T follicular helper cell (primary cell): ENCODE measurements at places on chromosomes 12 and 14.

DNA sequence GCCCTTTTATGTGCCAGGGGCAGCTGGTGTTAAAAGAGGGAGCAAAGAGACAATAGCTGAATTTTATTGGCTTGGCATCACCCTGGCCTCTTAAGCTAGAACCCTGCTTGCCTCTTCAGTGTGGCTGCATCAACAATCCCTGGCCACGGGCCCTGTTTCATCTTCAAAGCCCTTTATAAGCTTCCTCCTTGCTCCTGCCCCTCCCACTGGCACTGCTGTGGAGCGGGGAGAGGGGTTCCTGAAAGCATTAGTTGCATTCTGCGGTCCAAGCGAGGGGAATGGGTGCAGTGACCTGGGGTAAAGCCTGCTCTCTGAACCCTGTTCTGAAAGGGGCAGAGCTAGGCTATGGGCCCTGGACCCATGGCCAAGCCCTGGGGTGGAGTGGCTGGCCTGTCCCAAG is 220 bp upstream of the KRT83 start:
- DNase-seq, result no peak

DNA sequence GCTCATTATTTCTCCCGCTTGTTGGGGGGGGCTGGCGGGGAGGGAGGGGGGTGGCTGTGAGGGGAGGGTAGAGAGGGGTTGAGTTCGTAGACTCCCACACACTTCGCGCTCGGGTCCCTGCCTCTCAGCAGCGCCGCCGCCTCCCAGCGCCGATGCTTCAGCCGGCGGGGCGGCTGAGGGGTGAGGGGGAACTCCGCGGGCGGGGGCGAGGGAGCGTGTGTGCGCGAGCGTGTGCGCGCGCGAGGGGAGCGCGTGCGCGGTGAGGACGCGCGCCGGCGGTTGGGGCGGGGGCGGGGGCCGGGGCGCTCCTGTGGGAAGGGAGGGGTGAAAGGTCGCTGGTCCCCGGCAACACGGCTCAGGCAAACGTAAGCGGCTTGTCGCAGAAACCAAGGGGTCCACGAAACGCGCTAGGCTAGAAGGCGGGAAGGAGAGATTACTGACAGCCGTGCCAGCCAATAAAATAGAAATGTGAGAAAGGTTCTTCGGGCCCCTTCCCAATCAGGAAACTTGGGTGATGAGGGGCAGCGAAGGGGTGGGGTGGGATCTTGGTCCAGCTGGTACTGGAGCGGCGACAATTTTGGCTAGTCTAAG is 343 bp upstream of the NOVA1 start:
- no peak for DNase-seq

GRCh38 chr12:62922539-62922938 is 12.4 kb downstream of the PPM1H start:
- no peak for DNase-seq

DNA sequence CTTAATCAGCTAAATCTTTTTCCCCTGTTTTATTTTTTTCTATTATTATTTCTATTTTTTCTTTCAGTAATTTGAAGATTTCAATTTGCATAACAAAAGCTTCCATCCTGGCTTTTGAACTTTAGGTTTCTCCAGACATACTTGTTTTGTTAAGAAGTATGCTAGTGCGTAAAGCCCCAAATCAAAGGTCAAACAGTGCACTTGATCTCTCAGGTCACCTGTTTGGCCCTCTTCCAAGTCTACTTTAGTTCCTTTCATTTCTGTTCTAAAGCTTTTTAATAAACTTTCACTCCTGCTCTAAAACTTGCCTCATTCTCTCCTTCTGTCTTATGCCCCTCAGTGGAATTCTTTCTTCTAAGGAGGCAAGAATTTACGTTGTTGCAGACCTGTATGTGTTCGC is 54.6 kb upstream of the ATXN7L3B start:
- DNase-seq, result no peak

- no peak for DNase-seq
These were observed 17.6 kb downstream of the DUSP6 start for GRCh38 chr12:89334548-89335169.
